Hematopoietic multipotent progenitor cell treated with erythropoietin and hydrocortisone succinate and interleukin-3 and kit ligand, for 17 days (in vitro differentiated cells): ENCODE measurements at places on chromosomes 16 and 17.
A peak's percentile ranks its signal among the peaks of the same experiment; 100 is the strongest.

GRCh38 chr16:22868593-22869224 lies 54.7 kb downstream of the HS3ST2 start:
- no peak for DNase-seq

GRCh38 chr16:66728117-66728787 lies 23.2 kb downstream of the DYNC1LI2 start:
- peak; percentile 79 for DNase-seq

- no peak for DNase-seq
Measured at GRCh38 chr16:2858245-2859025, 465 bp upstream of the PRSS22 start.

DNA sequence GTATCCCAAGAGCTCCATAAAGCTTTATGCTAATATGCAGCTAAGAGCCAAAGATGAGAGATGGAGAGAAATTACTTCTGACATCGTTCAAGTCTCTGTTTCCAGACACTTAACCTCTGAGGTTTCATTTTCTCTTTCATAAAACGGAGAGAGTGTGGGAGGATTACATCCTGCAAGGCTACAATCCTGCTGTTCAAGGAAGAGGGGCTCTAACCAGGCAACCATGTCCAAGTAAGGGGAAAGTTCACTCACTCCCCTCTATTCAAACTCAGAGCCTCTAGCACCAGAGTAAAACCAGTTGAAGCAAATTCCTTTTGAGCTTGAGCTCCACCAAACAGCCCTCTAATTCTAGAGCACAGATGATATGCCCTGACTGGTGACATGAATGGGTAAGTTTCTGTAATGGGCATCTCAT lies 397.4 kb downstream of the NPIPA8 start:
- no peak for DNase-seq

GRCh38 chr16:3804426-3805016 lies 76.0 kb downstream of the CREBBP start:
- DNase-seq: no peak

DNA sequence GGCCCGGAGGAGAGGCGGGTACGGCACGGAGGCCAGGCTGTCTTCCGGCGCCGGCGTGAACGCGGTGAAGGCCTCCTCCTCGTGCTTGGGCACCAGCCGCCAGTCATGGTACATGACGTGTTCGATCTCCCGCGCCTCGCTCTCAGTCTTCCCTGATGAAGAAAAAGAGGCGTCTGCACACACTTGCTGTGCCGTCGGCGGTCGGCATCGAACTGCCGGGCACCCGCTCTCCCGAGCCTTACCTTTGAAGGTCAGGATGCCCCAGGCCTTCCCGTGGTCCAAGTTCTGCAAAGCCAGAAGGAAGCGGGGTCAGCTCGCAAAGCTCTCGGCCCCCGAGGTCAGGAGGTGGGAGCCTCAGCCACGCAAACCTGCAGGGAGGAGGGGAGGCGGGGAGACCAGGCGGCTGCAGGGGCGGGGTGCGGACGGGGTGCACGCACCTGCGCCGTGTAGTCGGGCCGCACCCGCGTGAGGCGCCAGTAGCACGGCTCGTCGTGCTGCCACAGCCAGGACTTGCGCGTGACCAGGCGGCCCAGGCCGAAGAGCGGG lies at the start of gene EME2:
Gene EME2 (plus strand): TSS at position 449 of the 546 bp plus-strand sequence. CDS start 418 bp downstream, outside the sequence.
- peak; percentile 37 for DNase-seq

GRCh38 chr17:72691586-72691985 lies 400.9 kb downstream of the SLC39A11 start:
- no peak for DNase-seq

DNA sequence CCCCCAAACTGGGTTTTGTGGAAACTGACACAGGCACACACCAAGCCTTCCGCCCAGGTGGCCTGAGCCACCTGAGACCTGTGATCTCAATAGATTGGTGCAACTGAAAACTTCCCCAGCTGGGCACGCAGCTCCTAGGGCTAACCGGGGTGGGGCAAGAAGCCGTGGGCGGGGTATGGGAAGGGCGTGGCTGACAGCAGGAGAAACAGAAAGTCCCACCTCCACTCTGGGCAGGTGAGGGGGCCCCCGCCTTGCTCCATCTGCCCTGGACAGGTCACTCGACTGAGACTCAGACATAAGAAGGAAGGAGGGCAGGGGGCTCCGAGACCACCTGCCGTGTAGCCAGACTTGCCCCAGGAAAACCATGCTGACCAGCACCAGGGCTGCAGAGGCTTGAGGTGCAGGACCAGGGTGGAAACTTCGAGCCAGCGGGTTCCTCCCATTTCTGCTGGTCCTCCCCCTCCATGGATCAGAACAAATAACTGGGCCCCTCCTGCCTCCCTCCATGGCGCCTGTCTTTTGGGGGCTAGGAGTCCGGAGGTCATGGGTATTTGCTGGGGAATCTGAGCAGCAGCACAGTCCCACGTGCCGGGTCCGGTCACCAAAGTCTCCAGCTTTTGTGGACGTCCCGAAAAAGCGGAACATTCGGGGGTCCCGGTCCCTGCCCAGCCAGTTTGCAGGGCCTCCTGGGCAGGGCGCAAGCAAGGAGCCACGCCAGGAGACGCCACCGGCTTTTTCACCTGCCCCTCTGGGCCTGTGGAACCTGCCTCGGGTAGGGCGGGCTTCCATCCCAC lies 1.3 kb downstream of the TIMP2 start:
- DNase-seq: no peak

DNA sequence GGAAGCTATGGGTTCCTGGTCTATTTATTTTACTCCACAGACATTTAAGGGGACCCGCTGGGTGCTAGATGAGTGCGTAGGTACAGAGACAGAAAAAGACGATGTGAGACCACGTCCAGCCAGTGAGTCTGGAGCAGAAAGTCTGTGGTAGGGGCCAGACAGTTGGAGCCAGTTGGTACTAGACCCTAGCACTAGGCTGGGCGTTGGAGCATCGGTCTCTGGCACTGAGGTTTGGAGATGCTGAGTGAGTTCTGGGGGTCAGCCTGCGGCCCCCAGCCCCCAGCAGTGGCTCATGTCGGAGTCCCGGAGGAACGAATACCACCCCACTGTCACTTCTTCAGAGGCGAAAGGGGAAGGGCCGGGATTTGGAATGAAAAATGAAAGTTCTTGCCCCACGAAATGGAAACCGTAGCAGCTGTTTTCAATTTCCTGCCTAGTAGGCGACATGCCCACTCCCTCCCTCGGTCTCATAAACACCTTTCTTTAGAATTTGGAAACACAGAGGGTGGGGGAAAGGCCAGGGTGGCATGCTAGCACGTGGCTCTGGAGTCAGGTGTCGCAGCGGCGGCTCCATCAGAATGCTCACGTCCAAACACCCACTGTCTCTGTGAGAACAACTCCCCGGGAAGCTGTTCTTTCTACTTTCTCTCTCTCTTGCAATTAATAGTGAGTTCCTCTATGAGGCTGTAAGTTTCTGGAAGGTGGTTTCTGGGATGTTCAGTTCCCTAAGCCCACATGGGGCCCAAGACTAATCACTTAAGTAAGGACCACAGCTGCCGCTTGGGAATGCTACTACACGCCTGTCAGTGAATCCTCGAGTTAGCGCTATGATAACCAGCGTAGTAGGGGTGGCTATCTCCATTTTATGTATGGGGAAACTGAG lies 96.8 kb downstream of the IRF8 start:
- DNase-seq: no peak

GRCh38 chr17:80374732-80375585 lies 40.0 kb upstream of the ENDOV start:
- no peak for DNase-seq

DNA sequence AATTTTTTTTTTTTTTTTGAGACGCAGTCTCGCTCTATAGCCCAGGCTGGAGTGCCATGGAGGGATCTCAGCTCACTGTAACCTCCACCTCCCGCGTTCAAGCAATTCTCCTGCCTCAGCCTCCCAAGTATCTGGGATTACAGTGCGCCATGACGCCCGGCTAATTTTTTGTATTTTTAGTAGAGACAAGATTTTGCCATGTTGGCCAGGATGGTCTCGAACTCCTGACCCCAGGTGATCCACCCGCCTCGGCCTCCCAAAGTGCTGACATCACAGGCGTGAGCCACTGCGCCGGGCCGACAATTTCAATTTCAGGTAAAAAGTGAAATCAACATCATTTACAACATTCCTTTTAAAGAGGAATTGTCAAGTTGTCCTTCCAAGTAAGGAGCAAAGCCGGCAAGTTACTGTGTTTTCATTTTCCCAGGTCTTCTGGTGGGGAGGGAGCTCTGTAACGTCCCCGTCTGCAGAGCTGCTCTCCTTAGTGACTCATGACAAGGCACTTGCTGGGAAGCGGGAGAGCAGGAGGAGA lies 873 bp downstream of the NPLOC4 start:
- DNase-seq: no peak

DNA sequence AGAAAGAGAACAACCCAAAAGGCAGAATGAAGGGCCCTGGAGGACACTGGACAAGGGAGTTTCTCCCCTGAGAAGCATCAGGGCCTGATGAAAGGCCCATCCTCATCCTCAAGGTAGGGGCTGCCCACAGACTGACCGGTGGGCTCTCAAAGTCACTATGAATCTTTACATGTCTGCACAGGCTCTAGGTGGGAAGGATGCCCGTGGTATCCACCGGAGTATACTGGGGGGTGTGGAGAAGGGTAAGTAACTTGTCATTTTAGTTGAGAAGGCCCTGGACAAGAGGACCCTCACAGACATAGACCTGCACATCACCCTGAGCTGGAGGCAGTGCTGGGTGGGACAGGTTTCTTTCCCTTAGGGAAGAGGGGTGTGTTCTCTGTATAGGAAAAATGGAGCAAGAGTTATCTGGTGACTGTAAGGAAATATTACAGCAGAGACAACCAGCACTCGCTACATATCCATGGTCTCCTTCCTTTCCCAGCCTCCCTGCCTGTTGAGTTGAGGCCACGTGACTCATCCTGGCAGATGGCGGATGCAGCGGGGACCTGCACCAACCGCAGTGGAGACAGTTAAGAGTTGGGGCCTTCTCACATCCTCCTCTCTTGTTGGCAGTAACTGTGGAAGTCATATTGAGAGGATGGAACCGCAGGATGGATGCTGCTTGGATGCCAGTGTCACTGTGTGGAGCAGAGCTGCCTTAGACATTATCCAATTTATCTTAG lies 45.6 kb upstream of the KCNJ12 start:
- DNase-seq: no peak

- no peak for DNase-seq
Measured at GRCh38 chr16:31427441-31428278, 500 bp downstream of the COX6A2 start.

DNA sequence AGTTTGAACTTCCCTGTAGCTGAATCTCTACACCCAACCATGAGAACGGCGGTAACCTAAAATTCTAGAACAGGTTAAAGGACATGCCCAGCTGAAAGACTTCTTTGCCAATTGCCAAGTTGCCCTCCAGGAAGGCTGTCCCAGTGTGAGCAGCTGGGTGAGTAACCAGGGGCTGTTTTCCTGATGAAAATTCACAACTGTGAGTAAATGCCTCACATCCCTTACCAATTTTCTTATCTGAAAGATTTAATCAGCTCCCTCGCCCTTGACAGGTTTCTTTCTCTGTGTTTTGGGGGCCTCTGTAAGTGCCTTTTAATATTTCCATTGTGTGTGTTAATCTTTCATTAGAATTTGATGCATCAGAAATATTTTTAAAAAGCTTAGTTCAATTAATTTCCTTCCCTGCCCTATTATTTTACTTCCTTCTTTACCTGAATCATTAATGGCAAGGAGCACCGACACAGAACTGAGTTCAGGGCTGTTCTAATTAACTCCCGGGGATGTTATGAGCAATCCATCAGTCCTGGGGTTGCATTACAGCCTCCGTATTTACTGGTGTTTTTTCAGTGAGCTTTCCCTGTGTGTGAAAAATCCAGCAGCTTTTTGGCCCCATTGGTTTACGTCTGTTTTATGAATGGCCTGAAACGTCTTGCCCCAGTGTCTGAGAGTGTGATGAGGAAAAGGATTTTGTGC lies 152.9 kb downstream of the CLEC16A start:
- no peak for DNase-seq

DNA sequence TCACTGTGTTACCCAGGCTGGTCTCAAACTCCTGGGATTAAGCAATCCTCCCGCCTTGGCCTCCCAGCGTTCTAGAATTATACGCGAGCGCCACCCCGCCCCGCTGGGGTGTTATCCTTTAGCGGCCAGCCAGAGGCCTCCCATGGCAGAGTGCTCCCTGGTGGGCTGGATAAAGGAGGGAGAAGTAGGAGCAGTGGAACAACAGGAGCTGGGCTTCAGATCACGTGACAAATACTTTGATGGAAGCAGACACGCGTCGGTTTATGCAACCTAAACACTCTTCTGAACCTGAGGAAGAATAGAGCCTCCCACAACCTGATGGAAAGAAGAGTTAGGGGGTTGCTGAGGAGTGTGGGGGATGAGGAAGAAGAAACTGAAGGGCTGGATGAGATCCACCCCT lies 2114.0 kb downstream of the TP53TG3F start:
- no peak for DNase-seq
